ENCODE measurements at places on chromosomes 16 and 17.

DNA sequence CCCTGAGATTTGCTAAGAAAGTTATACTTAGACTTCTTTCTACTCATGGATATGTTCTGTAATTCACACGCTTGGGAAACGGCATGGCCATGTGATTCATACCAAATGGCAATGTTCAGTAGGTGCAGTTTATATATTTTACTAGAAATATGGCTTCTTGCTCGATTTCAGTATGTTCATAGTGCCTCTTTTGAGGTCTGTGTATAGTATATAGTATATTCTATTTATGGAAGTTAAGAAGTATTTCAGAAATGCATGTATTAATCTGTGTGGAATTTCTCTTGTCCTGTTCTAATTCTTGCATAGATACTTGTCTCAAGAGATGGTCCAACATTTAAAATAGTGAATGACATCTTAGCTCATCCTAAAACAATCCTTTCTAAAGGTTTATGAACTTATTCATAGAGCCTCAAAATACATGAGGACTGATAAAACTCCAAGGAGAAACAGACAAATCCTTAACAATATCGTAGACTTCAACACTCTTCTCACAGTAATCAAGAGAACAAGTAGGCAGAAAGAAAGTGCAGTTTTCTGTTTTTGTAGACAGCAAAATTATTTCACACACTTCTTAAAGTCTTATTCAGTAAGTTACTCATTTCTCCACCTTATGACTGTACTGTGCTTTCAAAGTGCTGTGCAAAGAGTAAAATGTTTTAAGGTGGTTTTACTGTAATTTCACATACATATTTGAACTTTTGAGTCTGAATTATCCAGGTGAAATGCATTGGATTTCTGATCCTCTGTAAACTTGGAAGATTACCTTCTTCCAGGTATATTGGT, 11.1 kb downstream of the BPTF start:
- peak; percentile 71 for DNase-seq

GRCh38 chr17:35081638-35082037, 18.1 kb upstream of the RFFL start:
- DNase-seq = no peak

DNA sequence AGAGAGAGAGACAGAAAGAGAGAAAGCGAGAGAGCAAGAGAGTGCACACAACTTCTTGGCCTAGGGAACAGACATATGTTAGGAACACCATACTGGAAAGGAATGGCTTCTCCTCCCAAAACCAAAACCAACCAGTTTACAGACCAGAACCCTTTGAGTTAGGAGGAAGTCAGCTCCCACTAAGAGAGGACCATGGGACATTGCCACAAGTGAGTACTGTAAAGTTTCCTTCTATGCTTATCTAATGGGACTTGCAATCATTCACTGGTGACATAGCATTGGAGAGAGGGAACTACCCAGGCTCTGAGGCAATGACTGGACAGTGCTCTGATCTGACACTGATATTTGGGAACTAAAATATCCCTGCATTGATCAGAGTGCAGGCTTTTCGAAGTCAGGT, 32.4 kb downstream of the TBC1D3B start:
- peak; percentile 0 for DNase-seq

DNA sequence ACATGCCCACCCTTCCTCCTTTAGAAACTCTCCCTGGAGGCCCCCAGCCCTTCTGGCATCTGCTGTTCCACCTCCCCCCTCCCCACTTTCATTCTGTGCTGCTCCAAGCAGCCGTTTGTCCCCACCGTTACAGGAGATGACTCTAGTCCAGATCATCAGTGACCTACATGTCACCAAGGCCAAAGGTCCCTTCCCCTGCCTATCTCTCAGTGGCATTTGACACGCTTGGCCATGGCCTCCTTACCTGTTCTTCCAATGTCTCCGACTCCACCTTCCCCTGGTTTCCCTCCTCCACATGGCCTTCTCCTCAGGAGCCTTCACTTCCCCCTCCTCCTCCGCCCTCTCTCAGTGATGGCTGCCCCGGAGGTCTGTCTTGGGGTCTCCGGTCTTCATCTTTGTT, 9.4 kb downstream of the TMEM92 start:
- no peak for DNase-seq

GRCh38 chr17:48215583-48216139, 108.1 kb downstream of the SNX11 start:
- DNase-seq = peak; percentile 61

DNA sequence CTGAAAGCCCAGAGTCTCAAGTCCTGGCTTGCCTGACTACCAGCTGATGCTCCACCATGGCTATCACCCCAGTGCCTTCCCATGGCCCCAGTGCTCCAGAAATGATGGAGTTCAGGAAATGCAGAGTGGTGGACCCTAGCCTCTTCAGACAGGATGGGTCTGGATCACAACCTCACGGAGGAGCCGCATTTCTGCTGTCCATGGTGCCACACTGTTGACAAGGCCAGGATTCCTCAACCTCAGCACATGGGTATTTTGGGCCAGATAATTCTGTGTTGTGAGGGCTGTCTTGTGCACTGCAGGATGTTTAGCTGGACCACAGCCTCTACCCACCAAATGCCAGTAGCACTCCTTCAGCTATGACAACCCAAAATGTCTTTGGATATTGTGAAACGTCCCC, 6.7 kb upstream of the CRHR1 start:
- no peak for DNase-seq

DNA sequence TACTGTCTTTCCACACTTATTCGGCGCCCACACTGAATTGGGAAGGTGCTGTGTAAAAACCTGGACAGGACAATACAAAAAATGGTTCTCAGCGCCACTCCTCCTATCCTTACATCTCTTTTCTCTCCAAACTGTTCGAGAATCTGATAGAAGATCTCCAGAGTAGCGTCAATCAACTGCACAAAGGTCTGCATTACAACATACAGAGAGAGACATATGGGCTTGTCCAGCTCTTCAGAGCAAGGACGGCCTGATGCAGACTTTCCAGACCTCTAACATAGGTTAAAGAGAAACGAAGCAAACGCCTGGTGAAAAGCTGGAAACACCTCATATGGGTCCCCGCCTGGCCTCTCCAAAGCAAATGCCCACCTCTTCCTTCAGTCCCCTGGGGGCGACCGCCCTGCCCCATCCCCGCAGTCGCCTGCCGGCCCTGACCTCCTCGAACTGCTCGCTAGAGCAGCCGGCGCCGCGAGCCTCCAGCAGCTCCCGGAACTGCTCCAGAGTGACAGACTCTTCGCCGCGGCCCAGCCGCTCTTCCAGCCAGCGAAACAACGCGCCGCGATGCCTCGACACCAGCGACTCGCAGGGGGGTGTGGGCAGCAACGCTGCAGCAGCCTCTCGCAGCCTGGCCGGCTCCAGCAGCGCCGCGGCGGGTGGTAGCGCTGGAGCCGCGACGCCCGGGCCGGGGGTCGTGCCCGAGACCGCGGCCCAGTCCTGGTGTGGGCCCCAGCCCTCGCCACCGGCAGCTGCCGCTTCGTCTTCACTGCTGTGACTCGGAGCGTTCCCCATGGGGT, 526 bp downstream of the ZZEF1 start:
- no peak for DNase-seq

GRCh38 chr16:56532714-56533113, 12.9 kb upstream of the BBS2 start:
- DNase-seq = no peak

DNA sequence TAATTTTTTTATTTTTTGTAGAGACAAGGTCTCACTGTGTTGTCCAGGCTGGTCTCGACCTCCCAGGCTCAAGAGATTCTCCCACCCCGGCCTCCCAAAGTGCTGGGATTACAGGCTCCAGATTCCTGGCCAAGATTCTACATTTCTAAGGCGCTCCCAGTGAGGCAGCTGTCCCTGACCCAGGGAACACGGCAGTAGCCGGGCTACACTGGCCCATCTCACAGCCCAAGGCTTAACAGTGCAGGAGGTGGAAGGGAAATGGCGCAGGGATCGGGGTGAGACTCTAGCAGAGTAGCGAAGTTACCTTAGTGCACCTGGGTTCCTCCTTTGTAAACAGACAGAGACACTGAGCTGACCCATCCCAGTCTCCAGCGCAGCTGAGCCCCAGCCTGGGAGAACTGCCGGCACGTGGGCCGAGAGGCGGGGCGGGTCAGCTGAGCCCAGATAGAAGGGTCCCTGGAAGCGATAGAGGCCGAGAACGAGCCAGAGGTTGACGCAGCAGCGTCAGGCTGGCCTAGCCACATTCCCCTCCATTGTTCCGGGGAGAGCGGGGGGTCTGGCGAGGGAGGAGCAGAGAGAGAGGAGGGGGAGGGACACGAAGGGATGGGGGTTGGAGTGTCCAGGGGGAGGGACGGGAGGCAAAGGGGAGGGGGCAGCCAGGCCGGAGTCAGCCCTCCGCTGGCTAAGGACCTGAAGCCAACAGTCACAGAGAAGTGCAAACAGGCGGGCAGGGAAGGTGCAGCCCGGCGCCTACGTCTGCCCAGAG, 2.5 kb downstream of the CARHSP1 start:
- no peak for DNase-seq

Data from HCEC 1CT (cell line).